ENCODE measurements at places on chromosomes 3 and 15.

DNA sequence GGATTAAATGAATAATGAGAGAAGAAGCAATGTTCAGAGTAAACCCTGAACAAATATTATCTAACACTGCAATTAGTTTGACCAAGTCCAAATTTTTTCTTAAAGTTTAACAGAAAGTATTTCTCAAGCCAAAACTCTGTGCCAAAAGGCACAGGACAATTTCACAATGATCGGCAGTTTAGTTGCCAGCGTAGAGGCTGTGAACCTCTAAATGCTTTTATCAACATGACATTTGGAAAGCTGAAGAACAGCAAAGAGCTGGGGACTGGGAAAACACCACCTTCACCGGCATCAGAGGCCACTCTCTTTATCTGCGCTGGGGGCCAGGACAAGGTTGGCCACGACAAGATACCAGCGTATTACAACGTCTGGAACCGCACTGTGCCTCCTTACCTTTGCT is 125.6 kb downstream of the ADAMTS17 start:
- H3K27me3 ChIP-seq, result no peaks in the 10 kb centered on the region
- H3K4me3 ChIP-seq, result no peak overlapping the region
- no peaks in the 10 kb centered on the region for H3K4me1 ChIP-seq
- H3K36me3 ChIP-seq, result no peaks in the 10 kb centered on the region
- DNase-seq, result no peak

GRCh38 chr3:45756055-45756454 is 40.3 kb downstream of the SLC6A20 start:
- H3K4me1 ChIP-seq, result no peaks in the 10 kb centered on the region
- no peak overlapping the region for H3K27ac ChIP-seq
- DNase-seq, result no peak
- no peaks in the 10 kb centered on the region for H3K27me3 ChIP-seq

GRCh38 chr3:121963608-121964007 is 58.4 kb downstream of the ILDR1 start:
- H3K4me1 ChIP-seq, result no peaks in the 10 kb centered on the region
- H3K36me3 ChIP-seq, result no peaks in the 10 kb centered on the region
- no peak overlapping the region for H3K4me3 ChIP-seq
- H3K27me3 ChIP-seq, result no peaks in the 10 kb centered on the region
- DNase-seq, result no peak

GRCh38 chr3:196938124-196938523 is 4.2 kb downstream of the NCBP2 start:
- H3K27me3 ChIP-seq, result no peaks in the 10 kb centered on the region
- no peaks in the 10 kb centered on the region for H3K4me1 ChIP-seq
- H3K4me3 ChIP-seq, result no peak overlapping the region
- peaks cover 1% of the 10 kb centered on the region for H3K36me3 ChIP-seq
- H3K27ac ChIP-seq, result no peak overlapping the region

DNA sequence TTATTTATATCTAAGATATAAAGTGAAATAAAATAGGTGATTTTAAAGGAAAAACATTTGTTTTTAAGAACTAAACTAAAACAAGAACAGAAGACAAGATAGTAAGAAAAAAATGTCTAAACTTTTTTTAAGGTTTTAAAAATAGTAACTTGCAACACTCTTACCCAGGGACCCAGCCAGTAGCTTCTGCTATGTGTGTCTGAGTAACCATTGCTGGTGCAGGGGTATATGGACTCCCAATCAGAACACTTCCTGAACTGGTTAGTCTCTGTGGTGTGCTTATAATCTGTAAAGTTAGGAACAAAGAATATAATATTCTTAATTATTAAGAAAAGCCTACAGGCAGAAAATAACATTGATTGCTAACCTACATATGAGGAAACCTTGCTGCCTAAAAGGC is 118.4 kb downstream of the ATP1B3 start:
- no peak for DNase-seq
- no peak overlapping the region for H3K27ac ChIP-seq
- no peaks in the 10 kb centered on the region for H3K4me1 ChIP-seq

GRCh38 chr15:99986297-99987118 is 253.3 kb upstream of the LYSMD4 start:
- peak; percentile 16 for DNase-seq
- H3K27ac ChIP-seq, result no peak overlapping the region
- H3K36me3 ChIP-seq, result no peaks in the 10 kb centered on the region
- no peaks in the 10 kb centered on the region for H3K4me1 ChIP-seq

DNA sequence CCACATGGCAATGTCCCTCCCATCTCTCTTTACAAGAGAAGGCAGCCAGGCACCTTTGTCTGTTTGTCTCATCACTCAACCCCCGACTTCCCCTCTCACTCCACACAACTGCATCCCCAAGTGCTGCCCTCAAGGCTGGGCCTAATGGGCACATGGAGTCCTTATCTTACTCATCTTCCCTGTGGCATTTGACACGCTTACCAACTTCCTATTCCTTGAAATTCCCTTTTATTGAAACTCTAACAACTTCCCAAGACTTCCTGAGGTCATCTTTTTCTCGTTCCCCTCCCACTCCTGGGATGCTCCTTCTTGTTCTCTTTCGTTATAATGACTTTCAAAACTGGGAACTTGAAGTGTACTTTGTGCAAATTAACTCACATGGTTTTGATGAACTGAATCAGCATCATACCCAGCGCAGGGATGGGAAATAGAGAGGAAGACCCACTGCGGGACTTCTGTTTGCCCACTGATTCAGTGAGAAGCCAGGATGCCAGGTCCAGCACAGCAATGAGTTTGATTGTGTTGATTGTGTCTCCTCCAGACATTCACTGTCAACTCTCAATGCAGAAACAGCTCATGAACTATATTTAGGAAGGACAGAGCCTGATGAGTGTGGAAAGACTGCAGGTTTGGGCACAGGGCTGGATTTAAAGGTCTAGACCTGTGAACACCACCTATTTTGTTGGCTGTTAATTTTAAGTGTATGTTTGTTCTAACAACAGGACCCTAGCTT is 104.7 kb upstream of the TNIK start:
- H3K4me3 ChIP-seq, result no peak overlapping the region
- no peaks in the 10 kb centered on the region for H3K27me3 ChIP-seq
- no peaks in the 10 kb centered on the region for H3K4me1 ChIP-seq
- DNase-seq, result no peak
- H3K27ac ChIP-seq, result no peak overlapping the region

- no peak overlapping the region for H3K4me3 ChIP-seq
- no peaks in the 10 kb centered on the region for H3K36me3 ChIP-seq
- no peaks in the 10 kb centered on the region for H3K4me1 ChIP-seq
- no peaks in the 10 kb centered on the region for H3K27me3 ChIP-seq
These were observed 42.9 kb downstream of the LINGO1 start for GRCh38 chr15:77589839-77590238.

GRCh38 chr15:90126596-90127435 is 24.5 kb upstream of the IDH2 start:
- H3K27ac ChIP-seq, result no peak overlapping the region
- H3K27me3 ChIP-seq, result no peaks in the 10 kb centered on the region

- no peaks in the 10 kb centered on the region for H3K27me3 ChIP-seq
- no peaks in the 10 kb centered on the region for H3K4me1 ChIP-seq
- DNase-seq, result no peak
- H3K36me3 ChIP-seq, result peaks cover 2% of the 10 kb centered on the region
- H3K27ac ChIP-seq, result no peak overlapping the region
- no peak overlapping the region for H3K4me3 ChIP-seq
These were observed 58.8 kb downstream of the SLCO3A1 start for GRCh38 chr15:91912336-91912735.

DNA sequence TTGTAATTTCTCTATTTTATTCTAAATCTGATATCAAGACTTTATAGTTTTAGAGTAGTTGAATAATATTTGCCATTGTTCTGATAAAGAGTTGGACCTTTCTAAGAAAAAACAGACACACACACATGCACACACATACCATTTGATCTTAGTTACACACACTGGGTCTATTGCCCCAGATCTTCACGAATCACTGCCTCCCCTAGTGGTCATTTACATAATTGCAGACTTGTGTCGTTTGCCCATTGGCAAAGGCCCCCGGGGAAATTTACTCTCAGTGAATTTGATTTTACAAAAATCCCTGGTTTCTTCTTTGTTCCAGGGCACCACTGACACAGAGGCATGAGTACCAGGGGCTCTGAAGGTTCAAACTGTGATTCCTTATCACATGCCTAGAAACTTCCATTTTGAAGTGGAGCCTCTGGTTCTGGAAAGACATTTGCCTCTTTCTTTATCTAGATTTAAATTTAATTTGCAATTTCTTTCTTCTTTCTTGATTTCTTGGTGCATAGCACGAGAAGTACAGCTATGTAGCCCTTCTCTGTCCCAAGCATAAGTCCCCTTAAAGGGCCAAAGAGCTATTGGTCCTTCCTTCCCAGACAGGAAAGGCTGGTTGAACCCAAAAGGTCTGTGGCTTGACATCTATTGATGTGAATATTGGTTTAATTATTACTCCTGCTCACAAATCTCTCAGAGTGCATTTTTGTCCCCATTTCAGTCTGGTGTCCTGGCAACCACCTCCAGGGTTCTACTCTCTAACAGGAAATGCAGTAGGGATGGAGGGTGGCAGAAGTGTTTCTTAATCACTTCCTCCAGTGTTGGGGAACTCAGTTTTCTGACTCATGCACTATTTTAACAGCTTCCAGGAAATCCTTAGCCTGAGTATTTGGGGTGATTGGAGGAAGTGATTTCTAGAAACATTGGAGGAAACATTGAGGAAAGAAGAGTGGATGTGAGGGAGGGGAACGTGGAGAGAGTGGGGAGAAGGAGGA is 32.4 kb upstream of the SLC6A11 start:
- no peak for DNase-seq
- no peaks in the 10 kb centered on the region for H3K4me1 ChIP-seq
- H3K27ac ChIP-seq, result no peak overlapping the region
- no peaks in the 10 kb centered on the region for H3K27me3 ChIP-seq
- no peaks in the 10 kb centered on the region for H3K36me3 ChIP-seq

- H3K36me3 ChIP-seq, result no peaks in the 10 kb centered on the region
- H3K4me1 ChIP-seq, result no peaks in the 10 kb centered on the region
- no peaks in the 10 kb centered on the region for H3K27me3 ChIP-seq
- H3K4me3 ChIP-seq, result no peak overlapping the region
- DNase-seq, result peak; percentile 44
These were observed 33.9 kb downstream of the IQSEC1 start for GRCh38 chr3:13039213-13039896.

- DNase-seq, result no peak
- H3K27me3 ChIP-seq, result no peaks in the 10 kb centered on the region
- H3K36me3 ChIP-seq, result no peaks in the 10 kb centered on the region
These were observed 435.4 kb upstream of the ATP11B start for GRCh38 chr3:182357928-182358327.

DNA sequence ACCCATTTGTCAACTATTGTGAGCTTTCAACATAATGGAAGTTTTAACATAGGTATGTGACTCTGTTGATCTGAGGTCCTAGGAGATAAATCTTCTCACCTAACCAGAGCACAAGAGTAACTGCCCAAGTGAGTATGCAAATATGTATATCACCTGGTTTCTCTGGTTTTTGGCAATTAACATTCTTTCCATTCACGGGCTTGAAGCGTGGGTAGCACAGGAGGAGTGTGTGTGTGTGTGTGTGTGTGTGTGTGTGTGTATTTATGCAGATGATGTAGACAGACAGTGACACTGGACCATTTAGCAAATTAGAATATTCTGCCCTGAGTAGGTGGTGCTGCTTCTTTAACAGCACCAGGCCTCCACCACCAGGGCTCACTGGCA is 15.0 kb downstream of the EPHB1 start:
- no peaks in the 10 kb centered on the region for H3K4me1 ChIP-seq

DNA sequence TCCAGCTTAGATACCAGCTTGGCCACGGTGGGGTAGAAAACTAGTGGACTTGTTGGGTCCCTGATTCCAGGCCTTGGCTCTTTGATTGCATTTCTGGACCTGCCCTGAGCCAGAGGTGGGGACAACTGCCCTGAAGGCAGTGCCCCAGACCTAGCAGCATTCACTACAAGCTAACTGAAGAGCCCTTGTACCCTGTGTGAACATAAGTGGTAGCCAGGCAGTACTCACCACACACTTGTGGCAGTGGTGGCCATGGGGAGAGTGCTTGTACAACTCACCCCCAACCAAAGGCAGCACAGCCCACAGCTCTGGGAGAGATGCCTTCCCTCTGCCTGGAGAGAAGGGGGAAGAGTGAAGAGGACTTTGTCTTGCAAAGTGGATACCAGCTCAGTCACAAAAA is 177.3 kb upstream of the NAALADL2 start:
- H3K27me3 ChIP-seq, result no peaks in the 10 kb centered on the region
- no peak overlapping the region for H3K4me3 ChIP-seq
- DNase-seq, result no peak
- no peaks in the 10 kb centered on the region for H3K4me1 ChIP-seq
- H3K27ac ChIP-seq, result no peak overlapping the region

DNA sequence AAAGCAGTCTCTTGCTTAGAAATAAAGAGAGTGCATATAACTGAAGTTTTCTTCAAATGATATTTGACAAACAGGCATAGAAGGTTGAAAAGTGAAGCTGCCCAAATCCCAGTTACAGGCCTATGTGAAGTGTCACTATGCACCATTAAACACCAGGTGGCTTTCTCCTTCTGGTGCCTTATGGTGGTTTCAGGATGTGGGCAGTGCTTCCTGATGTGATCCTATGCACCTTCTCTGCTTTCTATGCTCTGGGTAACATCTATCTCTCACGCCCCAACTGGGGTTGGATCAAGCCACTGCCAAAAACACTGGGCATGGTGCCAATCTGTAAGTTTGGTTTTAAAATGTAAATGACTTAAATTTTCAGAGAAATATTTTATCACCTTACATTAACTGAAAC is 744.7 kb downstream of the TUSC7 start:
- no peaks in the 10 kb centered on the region for H3K36me3 ChIP-seq
- H3K27me3 ChIP-seq, result no peaks in the 10 kb centered on the region
- H3K4me3 ChIP-seq, result no peak overlapping the region
- DNase-seq, result no peak
